ENCODE measurements at places on chromosomes 1 and 21. TPM values are rescaled to one million over a fixed set of nuclear protein-coding genes. Genes with fewer than 3 reads are reported as not detected.

Gene TRAPPC3
- total RNA-seq, result 62.8 TPM

Gene PKLR
- total RNA-seq, result not detected

Gene PDZK1
- 0.49 TPM for total RNA-seq

Gene AMPD1
- not detected for total RNA-seq

Gene CHD5
- total RNA-seq, result 2.3 TPM

Gene RUNX3
- 186 TPM for total RNA-seq

Gene DEPDC1
- total RNA-seq, result 13.7 TPM

Gene SH2D5
- total RNA-seq, result 0.32 TPM

Gene HSD3B1
- not detected for total RNA-seq

Gene CA14
- total RNA-seq, result not detected

Gene SLAMF6
- 35.2 TPM for total RNA-seq

Gene CLCC1
- total RNA-seq, result 20.9 TPM

Gene GNL2
- 71.4 TPM for total RNA-seq

Gene TNFAIP8L2
- 37.2 TPM for total RNA-seq

Gene OLIG1
- total RNA-seq, result not detected

Gene PADI3
- total RNA-seq, result not detected

Gene USF1
- 86.9 TPM for total RNA-seq

Gene ACTRT2
- total RNA-seq, result not detected

Gene FAM131C
- total RNA-seq, result 1.3 TPM

Gene AIRE
- 2.0 TPM for total RNA-seq

Gene KLHL12
- total RNA-seq, result 29.2 TPM

Gene ADAM30
- total RNA-seq, result not detected

Gene VCAM1
- total RNA-seq, result 0.22 TPM

Gene GPR25
- total RNA-seq, result not detected

Gene FAM177B
- total RNA-seq, result not detected

Gene IER5
- 62.1 TPM for total RNA-seq

Gene LYPD8
- not detected for total RNA-seq

Gene SWT1
- 3.5 TPM for total RNA-seq

Gene LCE1E
- not detected for total RNA-seq

Gene OR10J1
- not detected for total RNA-seq

Gene DCST1
- total RNA-seq, result not detected

Gene VPS45
- total RNA-seq, result 33.8 TPM

Gene IL23R
- 6.8 TPM for total RNA-seq

Gene PACC1
- total RNA-seq, result 19.7 TPM

Gene PCP4L1
- total RNA-seq, result 0.15 TPM

Gene PLA2G2C
- 1.0 TPM for total RNA-seq

Gene DISC1
- total RNA-seq, result 14.0 TPM

Gene MX2
- 74.2 TPM for total RNA-seq

Gene SLC6A17
- total RNA-seq, result not detected

Gene C1orf105
- total RNA-seq, result not detected

Gene KRTAP19-3
- not detected for total RNA-seq

Gene C4BPA
- not detected for total RNA-seq

Gene CD1B
- total RNA-seq, result not detected

Gene ANGPTL7
- total RNA-seq, result not detected

Gene KCNE2
- total RNA-seq, result not detected

Gene COL9A2
- 23.9 TPM for total RNA-seq

Gene CLCA1
- total RNA-seq, result not detected

Gene LCE2C
- not detected for total RNA-seq

Gene RXFP4
- not detected for total RNA-seq
